Stimulated activated CD4-positive, alpha-beta T cell treated with anti-CD3 and anti-CD28 coated beads, Interleukin-1b, Interleukin-23, amount 100 ng/mL, for 1 hour (primary cell): ENCODE measurements at places on chromosomes 4 and X.

DNA sequence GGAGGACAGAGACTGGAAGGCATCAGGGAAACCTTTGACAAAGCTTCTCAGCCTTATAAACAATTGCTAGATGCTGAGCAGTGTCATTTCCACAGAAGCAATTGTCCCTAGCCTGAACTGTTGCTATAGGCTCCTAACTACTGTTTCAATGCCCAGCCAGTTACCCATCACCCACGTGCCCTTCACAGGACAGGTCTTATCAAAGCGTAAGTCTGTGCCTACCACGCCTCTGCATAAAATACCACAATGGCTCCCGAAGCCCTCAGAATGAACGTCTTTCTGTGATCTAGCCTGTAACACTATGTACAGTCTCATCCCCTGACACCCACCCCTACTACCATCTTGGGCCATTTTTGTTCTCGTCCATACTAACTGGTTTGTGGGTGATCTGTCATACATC, 134.3 kb downstream of the STK32B start:
- DNase-seq: no peak

DNA sequence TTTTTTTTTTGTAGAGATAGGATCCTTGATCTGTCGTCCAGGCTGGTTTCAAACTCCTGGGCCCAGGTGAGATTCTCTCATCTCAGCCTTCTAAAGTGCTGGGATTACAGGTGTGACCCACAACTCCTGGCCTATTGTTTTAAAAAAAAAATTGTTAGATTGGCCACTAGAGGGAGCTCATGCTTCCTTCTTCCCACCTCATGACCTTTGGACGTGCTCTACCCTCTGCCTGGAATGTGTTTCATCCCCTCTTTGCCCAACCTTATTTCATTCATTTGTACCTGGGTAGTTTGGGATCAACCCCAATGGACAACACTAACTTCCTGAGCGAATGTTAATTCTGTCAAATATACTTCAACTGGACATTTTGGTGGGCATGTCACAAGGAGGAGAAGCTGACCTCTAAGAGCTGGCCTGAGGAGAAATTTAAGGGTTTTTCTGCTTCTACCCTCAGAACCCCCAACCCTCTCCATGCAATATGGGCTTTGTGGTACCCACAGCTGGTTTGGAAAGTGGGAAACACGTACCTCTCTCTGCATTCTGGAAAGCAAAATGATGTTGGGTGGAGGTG, 6.4 kb downstream of the PPEF2 start:
- DNase-seq: no peak

DNA sequence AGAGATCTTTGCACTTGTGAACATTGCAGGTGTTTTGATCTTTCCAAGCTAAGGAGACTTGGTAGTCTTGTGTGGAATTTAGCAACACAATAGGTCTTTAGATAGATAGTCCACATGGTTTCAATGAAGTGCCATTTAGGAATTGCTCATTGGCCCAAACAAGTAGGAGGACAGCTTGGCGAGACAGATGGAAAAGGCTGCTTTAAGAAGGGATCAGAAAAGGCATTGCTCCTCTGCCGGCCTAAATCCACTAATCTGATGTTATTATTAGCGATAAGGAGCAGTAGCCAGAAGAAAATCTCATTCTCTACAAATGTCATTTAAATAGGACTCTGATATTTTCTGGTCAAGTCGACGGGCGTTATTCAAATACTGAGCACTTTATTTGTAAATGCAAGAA, 99.7 kb downstream of the AFF2 start:
- no peak for DNase-seq

- no peak for DNase-seq
Observed at GRCh38 chr4:94892051-94892450, 134.3 kb downstream of the BMPR1B start.

DNA sequence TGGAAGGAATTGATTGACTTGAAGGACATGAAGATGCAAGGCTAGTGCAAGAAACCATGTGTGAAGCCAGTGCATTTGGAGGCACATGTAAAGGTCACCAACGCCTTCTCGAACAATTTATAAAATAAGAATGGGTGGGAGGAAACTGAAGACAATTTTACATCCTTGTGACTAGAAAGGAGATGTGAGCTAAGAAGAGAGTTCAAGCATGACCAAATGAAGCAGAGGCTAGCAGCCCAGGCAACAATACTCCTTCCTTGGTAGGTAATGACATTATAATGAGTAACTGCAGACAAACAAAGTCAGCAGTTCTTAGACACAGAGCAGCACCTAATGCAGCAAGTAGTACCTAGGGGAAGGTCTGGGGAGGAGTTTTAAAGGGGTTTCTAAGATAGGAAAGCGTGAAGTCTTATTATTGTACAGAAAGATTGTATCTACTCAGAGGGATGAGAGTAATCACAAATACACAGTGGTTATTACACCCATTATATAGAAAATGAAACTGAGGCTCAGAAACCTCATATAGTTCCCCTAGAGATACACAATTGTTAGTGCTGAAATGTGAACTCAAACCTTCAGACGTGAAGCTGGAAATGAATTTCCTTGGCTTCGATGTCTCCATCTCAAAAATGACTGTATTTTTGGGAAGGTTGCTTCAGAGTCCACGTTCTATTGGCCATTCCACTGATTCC, 56.1 kb downstream of the ATXN3L start:
- DNase-seq: no peak

DNA sequence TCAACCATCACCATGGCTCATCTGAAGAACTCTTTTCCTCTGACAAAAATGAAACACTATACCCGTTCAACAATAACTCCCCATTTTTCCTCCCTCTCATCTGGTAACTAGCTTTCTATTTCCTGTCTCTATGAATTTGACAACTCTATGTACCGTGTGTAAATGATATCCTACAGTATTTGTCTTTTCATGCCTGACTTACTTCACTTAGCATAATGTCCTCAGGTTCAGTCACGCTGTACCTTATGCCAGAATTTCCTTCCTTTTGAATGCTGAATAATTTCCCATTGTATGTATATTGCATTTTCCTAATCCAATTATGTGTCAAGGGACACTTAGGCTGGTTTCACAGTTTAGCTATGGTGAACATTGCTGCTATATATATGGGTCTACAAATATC, 18.2 kb downstream of the MAGEA9 start:
- DNase-seq: no peak

DNA sequence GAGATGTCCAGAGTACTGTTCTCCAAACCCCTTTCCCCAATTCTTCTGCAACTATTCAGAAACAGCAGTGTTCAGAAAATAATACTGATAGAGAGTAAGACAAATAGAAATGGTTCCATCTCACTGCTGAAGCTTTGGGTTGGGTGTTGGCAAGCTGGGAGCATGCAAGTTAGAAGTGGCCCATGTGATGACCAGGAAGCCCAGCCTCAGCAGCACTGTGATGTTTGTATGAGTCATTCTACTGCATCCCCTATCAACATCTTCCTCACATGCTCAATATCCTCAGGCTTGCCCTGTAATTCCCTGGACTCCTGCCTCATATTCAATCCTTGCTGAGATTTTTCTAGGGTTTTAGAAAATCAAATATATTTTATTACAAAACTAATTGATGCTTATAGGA, 96.5 kb downstream of the CHRDL1 start:
- no peak for DNase-seq

GRCh38 chr4:120667102-120667501, 255.4 kb downstream of the PRDM5 start:
- no peak for DNase-seq

DNA sequence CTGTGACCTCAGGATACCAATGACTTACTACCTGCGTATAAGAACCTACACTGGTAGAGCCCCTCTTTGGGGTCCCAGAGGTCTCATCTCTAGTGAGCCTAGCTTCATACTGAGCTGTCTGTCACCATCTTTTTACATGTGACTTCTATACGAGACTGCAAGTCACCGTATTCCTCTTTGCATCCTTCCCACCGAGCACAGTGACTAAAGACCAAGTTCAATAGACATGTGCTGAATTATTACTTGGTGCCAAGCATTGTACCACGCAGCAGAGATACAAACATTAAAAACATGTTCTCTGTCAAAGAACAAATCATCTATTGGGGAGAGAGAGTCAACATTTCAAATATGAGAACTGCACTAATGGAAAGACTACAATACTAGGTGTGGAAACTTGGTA, 16.4 kb downstream of the ARAP2 start:
- DNase-seq: no peak

DNA sequence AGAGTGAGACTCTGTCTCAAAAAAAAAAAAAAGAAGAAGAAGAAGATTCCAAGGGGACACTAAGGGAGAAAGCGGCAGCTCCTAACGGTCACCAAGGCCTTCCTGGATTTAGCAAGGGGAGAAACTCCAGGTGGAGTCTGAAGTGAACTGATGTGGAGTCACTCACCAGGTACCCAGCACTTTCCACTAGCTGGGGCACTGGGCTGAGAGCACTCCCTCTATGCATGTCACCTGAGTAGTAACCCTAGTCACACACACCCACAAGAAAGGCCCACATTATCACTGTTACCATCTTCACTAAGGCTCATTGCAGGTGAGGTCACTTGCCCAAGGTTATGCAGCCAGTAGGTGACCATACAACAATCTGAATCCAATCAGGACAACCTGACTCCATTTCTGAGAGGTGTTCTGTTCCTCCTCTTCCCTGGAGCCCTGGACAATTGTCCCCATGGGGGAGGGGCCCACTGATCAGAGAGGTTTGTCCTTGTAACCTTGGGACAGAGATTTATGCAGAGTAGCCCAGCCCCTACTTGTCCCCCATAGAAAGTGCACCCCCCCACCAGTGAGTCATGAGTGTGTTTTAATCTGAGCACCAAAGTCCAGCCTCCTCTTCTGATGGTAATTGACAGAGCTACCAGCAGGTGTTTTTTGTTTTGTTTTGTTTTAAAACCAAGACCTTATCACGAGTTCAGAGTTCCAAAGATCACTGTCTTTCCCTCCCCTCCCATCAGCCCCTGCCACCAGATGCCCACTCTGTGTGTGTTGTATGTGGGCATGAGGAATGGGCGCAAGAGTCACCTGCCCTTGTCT, 5.9 kb upstream of the SASH3 start:
- no peak for DNase-seq

DNA sequence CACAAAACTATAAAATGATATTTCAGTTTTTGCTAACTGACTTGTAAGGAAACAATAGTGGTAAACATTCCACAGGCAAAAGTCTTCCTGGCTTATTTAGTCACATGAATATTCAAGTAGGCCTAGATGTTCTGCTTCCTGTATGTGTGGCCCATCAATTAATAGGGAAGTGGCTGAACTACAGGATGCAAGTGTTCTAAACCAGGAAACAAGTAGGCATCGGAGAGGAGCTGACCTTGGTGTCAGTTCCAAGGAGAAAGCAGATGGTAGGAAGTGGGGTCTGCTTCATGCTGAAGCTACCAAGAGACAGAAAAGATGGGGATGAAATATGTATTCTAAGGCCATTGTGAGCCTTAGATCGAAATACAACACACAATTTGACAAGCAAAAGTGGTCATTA, 149.7 kb downstream of the ANTXR2 start:
- DNase-seq: no peak

DNA sequence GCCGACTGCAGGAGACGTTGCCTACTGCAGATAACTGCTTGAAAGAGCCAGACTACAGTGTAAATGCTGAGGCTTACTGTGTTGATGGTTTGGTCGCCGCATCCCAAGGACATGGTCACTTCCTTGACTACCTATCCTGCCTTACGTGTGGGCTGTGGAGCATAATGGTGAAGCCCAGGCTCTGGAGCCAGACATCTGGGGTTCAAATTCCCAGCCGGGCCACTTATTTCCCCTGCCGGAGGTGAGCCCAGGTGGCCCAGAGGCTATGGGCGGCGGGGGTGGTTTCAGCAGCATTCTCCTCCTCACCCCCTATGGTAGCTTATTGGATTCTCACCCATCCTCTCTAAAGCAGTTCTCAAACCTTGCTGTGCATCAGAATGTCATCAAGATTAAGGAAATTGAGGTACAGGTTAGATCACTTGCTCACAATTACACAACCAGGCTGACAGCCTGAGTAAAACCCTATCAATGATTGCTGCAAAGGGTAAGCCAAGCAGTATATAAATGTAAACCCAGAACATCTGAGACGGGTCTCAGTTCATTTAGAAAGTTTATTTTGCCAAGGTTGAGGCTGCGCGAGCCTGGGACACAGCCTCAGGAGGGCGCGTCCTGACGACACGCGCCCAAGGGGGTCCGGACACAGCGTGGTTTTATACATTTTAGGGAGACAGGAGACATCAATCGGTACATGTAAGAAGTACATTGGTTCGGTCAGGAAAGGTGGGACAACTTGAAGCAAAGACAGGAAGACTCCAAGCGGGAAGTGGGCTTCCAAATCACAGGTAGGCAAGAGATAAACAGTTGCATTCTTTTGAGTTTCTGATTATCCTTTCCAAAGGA, 48.5 kb downstream of the EVC start:
- no peak for DNase-seq

DNA sequence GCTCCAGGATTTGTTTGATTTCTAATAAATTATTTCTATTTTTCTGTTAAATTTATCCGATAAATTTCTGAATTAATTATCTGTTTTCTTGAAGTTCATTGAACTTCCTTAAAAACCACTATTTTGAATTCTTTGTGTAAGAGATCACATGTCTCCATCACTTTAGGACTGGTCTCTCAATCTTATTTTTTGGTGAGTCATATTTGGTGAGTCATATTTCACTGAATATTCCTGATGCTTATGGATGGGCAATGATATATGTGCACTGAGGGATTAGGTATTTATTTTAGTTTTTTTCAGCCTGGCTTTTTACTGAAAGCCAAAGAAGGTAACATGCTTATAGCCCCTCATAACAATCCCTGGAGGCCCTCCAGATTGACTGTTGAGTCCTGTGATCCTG, 48.5 kb upstream of the IL15 start:
- no peak for DNase-seq

GRCh38 chrX:22629105-22629725, 356.5 kb downstream of the CBLL2 start:
- no peak for DNase-seq

DNA sequence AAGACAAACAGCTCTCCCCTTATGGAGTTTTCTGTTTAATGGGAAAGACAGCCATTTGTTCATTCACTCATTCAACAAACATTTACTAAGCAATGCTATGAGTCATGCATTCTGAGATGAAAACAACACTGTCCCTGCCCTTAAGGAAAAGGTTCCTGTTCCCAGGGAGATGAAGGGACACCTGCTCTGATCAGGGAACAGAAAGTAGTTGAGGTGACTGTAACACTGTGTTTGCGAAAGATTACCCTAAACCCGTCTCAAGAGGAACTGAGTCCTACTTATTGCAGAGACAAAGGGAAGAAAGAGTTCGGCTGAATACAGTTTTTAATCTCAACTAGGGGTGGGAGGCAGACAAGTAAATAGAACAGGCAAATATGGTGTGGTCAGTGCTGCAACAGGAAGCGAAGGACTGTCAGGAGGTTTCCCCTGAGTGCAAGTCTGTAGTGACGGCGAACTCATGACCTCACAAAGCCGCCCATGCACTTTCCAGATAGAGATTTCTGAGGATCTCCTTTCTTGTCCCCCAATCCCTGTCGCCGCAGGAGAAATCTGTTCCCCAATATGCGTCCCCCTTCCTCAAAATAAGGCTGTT, 712 bp downstream of the STX18 start:
- no peak for DNase-seq

GRCh38 chr4:55363691-55364351, 17.8 kb downstream of the SRD5A3 start:
- no peak for DNase-seq

GRCh38 chr4:16222957-16223527, 3.2 kb downstream of the TAPT1 start:
- DNase-seq: no peak
